ENCODE measurements at places on chromosomes 1 and 21. TPM values are rescaled to one million over a fixed set of nuclear protein-coding genes. Genes with fewer than 3 reads are reported as not detected.

Gene CFAP45
- total RNA-seq, result 2.5 TPM

Gene TMEM81
- total RNA-seq, result 1.8 TPM

Gene PRDM16
- not detected for total RNA-seq

Gene PIGV
- 10.8 TPM for total RNA-seq

Gene COL11A1
- total RNA-seq, result 0.30 TPM

Gene B3GALT2
- 2.1 TPM for total RNA-seq

Gene CDC20
- 201 TPM for total RNA-seq

Gene SLC45A3
- total RNA-seq, result 13.4 TPM

Gene BSND
- total RNA-seq, result not detected

Gene ORC1
- total RNA-seq, result 26.4 TPM

Gene SPRR1A
- total RNA-seq, result not detected

Gene SYT11
- 20.1 TPM for total RNA-seq

Gene STK40
- 29.4 TPM for total RNA-seq

Gene CDKN2C
- 63.9 TPM for total RNA-seq

Gene GBP6
- total RNA-seq, result not detected

Gene KRTAP7-1
- total RNA-seq, result not detected

Gene APOBEC4
- not detected for total RNA-seq

Gene KCNC4
- 1.5 TPM for total RNA-seq

Gene CASQ2
- not detected for total RNA-seq

Gene MROH9
- not detected for total RNA-seq

Gene C1orf116
- 0.04 TPM for total RNA-seq

Gene FNDC5
- total RNA-seq, result 0.23 TPM

Gene CNTN2
- not detected for total RNA-seq

Gene GUCA2B
- total RNA-seq, result not detected

Gene TNFRSF9
- 0.29 TPM for total RNA-seq

Gene SLC44A3
- total RNA-seq, result not detected

Gene OR2T11
- not detected for total RNA-seq

Gene KLHL17
- 18.9 TPM for total RNA-seq

Gene OR2L3
- total RNA-seq, result not detected

Gene SYT2
- not detected for total RNA-seq

Gene C1orf167
- not detected for total RNA-seq

Gene FMO3
- total RNA-seq, result not detected

Gene HPDL
- total RNA-seq, result 20.7 TPM

Gene MAD2L2
- 100 TPM for total RNA-seq

Gene TGFB2
- total RNA-seq, result 0.88 TPM

Gene RNU1-3
- under 0.01 TPM for total RNA-seq

Gene TIMM17A
- 71.3 TPM for total RNA-seq

Gene GTF2B
- 31.7 TPM for total RNA-seq

Gene ADGRL4
- 5.2 TPM for total RNA-seq

Gene MMEL1
- total RNA-seq, result not detected

Gene MINDY1
- total RNA-seq, result 12.5 TPM

Gene KCNK1
- 6.0 TPM for total RNA-seq

Gene WNT4
- total RNA-seq, result not detected

Gene COL9A2
- 10.6 TPM for total RNA-seq

Gene FAM76A
- 8.9 TPM for total RNA-seq

Gene GAS5
- total RNA-seq, result 758 TPM

Gene KRTAP21-2
- not detected for total RNA-seq

Gene AIRE
- total RNA-seq, result not detected

Gene NLRP3
- total RNA-seq, result 0.53 TPM

Gene ERICH3
- total RNA-seq, result not detected

Gene ARMH1
- total RNA-seq, result not detected

Gene UTS2
- total RNA-seq, result not detected

Gene TBX19
- total RNA-seq, result 0.98 TPM

Gene PCBP3
- 1.1 TPM for total RNA-seq

Gene NPPA
- not detected for total RNA-seq

Gene S100A8
- total RNA-seq, result not detected

Gene CAMSAP2
- 27.5 TPM for total RNA-seq

Measured in A375 (cell line).